Stimulated activated CD8-positive, alpha-beta memory T cell treated with anti-CD3 and anti-CD28 coated beads, Interleukin-7, amount 100 ng/mL, for 1 hour (primary cell): ENCODE measurements at places on chromosomes 1 and 21.

GRCh38 chr1:195071461-195071860 lies 1536.8 kb downstream of the KCNT2 start:
- no peak for DNase-seq

GRCh38 chr1:84781946-84782771 lies 91.9 kb upstream of the SSX2IP start:
- peak; percentile 60 for DNase-seq

GRCh38 chr21:28543975-28544374 lies 448.7 kb downstream of the LTN1 start:
- DNase-seq = no peak

DNA sequence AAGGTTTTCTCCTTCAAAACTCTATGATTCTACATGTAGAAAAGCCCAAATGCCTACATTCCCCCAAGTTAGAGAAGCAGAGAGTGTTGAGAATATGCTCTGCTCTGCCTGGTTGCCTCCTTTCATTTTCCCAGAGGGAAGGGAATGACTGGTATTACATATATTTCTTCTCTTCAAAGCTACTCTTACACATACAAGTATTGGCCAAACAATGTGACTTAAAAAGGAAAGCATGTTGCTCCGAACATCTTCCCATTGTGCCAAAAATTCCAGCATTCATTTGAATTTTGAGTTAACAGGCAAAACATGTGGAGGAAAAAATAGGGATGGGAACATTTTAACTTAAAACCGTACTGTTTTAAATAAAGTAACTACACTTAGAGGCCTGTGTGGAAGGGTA lies 125.2 kb downstream of the COQ8A start:
- DNase-seq = no peak

DNA sequence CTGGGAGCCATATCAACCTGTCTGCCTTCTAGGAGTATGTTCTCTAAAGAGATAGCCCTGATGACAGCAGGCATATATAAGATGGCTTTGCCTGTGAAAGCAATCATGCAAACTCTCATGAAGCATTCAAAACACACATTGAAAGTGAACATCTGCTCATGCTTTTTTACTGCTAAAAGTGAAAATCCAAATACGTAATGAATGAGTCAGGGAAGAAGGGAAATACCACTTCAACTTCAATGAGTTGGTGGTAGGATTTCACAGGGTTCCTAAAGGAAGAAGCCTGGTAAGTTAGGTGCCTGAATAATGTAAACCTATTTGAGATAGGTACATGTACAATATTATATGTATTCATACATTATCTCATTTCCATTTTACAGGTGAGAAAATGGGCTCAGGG lies 50.5 kb upstream of the SLFNL1 start:
- DNase-seq = no peak

DNA sequence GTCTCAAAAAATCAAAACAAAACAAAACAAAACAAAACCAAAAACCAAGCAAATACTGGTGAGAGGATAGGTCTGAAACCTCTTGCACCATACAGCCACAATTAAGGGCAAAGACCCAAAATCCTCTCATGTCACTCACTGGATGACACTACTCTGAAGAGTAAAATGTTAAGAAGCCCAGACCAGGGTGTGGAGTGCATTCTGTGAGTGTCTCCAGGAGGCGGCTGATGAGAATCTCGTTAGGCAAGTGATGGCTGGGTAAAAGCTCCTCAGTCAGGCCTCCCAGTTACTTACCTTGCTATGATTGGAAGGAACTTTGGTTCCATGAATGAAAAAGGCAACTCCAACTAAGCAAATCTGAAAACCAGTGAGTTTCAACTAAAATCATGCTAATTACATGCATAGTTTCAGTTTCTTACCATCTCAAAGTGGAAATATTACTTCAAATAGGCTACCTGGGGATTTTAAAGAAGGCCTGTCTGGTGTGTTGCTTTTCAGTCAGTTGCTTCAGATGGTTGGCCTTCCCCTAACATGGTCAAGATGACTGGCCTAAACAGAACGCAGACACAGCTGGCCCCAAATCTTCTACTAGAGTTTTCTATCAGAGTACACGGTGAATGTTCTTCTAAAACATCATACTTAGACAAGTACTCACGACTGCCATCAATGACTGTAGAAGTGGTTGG lies 95.1 kb downstream of the KIAA0319L start:
- no peak for DNase-seq

GRCh38 chr1:60893136-60893930 lies 189.0 kb upstream of the NFIA start:
- DNase-seq = no peak

DNA sequence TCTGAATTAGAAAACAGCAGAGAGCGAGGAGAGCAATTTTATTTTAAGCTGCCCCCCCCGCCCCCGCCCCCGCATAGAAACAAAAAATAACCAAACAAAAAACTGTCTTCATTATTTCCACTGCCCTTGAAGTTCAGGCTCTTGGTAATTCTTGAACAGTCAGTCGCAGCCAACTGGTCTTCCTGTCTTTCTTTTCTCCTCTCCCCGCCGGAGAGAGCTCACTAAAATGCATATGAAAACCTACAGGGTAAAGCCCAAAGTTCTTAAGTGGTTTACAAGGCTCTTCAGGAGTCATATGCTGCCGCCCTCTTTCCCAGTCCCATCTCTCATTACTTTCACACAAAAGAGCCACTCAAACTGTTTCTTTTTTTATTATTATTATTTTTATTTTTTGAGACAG lies 1.1 kb upstream of the ANKRD35 start:
- no peak for DNase-seq

GRCh38 chr21:17903929-17904639 lies 84.9 kb upstream of the C21orf91 start:
- no peak for DNase-seq

GRCh38 chr1:17007121-17007520 lies 4.6 kb downstream of the ATP13A2 start:
- DNase-seq = no peak

DNA sequence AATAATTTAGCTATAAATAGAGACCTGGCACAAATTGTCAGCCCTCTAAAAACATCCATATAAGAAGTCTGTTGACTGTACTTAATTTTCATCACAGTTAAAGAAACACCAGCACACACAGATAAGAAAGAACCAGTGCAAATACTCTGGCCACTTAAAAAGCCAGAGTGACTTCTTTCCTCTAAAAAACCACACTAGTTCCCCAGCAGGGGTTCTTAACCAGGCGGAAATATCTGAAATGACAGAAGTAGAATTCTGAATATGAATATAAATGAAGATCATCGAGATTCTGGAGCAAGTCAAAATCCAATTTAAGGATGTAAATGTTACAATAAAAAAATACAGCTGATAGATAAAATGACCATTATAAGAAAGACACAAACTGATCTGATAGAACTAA lies 870.6 kb upstream of the ADGRL4 start:
- DNase-seq = no peak

DNA sequence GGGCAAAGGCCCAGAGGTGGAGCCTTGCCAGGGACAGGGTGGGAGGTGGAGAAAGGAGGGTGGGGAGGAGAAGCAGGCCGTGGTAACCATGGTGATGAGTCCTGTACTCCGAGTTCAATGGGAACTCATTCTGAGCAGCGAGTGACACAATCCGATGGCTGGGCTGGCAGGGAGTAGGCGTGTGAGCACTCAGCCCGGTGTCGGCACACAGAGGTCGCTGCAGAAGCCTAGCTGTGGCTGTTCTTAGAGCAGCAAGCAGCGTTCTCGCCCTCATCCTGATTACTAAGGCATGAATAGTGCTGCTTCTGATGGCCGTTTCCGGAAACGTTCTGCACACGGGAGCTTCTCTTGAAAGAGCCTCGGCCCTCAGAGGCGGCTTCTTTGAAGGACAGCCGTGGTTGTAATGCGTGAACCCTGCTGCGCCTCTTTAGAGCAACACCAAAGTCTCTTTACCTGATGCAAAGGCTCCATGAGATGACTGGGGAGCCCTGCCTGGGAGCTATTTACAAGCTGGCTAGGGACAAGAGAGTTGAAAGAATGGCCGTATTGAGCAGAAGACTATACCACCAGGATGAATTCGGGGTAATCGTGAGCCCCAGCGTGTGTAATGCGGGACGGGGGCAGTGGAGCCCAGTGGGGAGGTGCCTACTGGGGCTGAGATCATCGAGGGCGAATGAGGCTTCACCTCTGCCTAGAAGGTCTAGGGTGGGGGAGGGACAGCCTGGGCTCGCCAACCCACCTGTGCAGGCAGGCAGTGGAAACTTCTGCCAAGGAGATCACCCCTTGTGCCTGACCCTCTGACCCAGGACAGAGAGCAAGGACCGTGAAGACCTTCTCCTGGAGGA lies 72.8 kb upstream of the PAX7 start:
- no peak for DNase-seq

DNA sequence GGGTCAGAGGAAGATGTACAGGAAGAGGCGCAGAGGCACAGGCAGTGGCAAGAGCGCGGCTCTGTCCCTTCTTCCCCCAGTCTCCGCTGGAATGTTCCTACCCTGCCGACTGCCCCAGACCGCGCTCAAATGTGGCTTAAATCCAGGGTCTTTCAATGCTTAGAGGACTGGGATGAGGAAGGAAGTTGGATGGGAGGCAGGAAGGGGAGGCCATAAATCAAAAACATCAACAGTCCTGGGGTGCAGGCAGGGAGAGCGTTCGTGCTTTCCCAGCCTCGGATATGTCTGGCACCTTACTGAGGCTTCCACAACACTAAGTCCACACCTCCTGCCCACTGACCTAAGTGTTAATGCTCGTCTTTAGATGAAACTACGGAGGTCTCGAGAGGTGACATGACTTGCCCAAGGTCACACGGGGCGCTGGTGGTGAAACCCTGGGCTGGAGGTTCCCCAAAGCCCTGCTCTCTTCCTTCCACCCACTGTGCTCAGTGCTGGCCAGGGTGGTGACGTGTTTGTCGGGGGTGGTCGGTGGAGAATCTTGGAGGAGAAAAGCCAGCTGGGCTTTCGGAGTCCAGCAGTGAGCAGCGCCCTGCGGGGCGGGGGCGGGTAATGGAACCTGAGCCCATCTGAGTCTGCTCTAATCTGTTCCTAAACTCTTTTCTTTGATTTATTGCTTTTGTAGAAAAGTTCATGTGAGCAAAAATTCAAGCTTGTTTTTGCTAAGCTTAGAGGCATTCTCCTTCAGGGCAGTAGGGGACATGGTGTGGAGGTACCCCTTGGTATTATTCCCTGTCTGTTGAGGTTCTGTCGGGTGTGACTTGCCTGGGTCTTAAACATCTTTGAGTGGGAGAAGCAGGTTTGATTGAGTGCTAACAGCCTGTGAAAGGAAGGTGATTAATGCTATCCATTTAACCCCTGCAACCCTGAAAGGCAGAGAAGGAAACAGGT lies 708 bp downstream of the CDA start:
- DNase-seq = no peak

DNA sequence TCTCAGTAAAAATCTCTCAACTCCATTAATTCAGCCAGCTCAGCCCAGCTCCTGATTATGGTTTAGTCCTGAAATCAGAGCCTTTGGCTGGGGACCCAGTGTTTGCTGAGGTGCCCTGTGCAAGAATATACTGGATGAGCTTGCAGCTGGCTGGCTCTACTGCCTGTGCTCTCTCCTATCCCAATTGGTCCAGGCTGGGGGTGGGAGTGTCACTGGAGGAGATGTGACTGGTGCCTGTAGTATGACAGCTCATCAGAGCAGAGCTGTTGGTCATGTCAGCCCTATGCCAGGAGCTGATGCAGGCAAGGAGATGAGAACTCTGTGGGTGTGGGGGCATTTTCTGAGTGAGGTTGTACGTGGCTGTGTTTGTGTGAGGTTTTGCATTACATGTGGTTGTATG lies 87.0 kb downstream of the TNR start:
- no peak for DNase-seq

GRCh38 chr1:248842781-248843331 lies 4.8 kb downstream of the ZNF672 start:
- no peak for DNase-seq

GRCh38 chr1:9787702-9788101 lies 36.1 kb downstream of the CLSTN1 start:
- no peak for DNase-seq

GRCh38 chr1:11473491-11474034 lies 5.4 kb upstream of the DISP3 start:
- no peak for DNase-seq

GRCh38 chr1:55559842-55560241 lies 344.7 kb upstream of the USP24 start:
- no peak for DNase-seq

- no peak for DNase-seq
Measured at GRCh38 chr1:109928591-109929111, 18.0 kb downstream of the CSF1 start.

DNA sequence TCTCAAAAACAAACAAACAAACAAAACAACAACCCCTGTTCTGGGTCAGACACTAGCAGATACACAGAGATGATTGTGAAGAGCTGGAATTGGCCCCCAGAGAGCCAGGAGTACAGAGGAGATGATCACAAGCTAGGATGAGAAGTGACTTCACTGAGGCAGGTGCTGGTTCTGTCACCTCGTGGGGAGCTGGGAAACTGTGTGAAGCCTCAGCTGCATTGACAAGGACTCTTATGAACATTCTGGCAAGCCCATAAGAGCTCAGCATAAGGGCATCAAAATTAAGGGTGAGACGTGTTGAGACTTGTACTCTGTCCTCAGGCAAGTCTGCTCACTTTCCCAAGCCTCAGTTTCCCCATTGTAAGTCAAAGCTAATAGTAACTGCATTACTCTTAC lies 14.7 kb upstream of the PTP4A2 start:
- DNase-seq = no peak

- DNase-seq = no peak
Measured at GRCh38 chr1:188670837-188671236, 1806.8 kb downstream of the BRINP3 start.

GRCh38 chr1:182484531-182485257 lies 34.7 kb downstream of the RGSL1 start:
- DNase-seq = no peak

DNA sequence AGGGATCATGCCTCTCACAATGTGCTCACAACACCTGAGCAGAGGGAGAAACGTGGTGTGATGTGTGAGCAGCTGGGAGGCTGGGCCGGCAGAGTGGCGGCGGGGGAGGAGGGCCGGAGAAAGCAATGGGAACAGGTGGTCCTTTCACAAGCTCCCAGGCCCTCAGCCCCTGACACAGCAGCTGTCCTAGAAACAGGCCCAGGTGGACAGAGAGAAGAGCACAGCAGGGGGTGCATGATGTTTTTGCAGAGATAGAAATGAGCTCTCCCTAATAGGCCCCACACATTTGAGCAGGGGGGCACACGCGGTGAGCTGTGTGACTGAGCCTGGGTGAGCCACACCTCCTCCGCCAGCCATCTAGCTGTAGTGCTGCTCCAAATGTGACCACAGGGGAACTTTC lies 7.6 kb upstream of the RGS16 start:
- no peak for DNase-seq

GRCh38 chr1:15128077-15128476 lies 25.5 kb upstream of the TMEM51 start:
- no peak for DNase-seq

DNA sequence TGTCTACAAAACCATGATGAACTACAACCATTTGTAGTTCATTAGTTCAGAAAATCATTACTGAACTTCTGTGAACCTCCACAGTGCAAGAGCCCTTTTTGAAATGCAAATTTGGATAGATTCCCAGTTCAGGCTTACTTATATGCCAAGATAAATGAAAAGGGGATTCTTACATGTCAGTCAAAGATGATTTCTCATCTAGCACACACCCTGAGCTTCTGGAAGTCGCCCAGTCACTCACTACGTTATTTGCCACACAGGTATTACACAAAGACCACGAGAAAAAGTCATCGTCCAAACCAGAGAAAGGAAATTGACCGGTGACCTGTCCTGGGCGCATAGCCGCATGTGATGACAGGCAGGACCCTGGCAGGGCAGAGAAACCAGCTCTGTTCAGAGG lies 41.8 kb downstream of the ETS2 start:
- no peak for DNase-seq

- no peak for DNase-seq
Measured at GRCh38 chr1:161771161-161771560, 5.0 kb downstream of the ATF6 start.

GRCh38 chr1:3338725-3339070 lies 115.8 kb upstream of the ARHGEF16 start:
- DNase-seq = no peak
